ENCODE measurements at places on chromosomes 2 and 18.

GRCh38 chr2:55555977-55556376, 36.5 kb downstream of the CFAP36 start:
- no peak for DNase-seq

GRCh38 chr18:8423051-8423557, 186.1 kb upstream of the RAB12 start:
- DNase-seq: no peak

GRCh38 chr18:62736077-62736855, 20.9 kb downstream of the PHLPP1 start:
- DNase-seq: no peak

DNA sequence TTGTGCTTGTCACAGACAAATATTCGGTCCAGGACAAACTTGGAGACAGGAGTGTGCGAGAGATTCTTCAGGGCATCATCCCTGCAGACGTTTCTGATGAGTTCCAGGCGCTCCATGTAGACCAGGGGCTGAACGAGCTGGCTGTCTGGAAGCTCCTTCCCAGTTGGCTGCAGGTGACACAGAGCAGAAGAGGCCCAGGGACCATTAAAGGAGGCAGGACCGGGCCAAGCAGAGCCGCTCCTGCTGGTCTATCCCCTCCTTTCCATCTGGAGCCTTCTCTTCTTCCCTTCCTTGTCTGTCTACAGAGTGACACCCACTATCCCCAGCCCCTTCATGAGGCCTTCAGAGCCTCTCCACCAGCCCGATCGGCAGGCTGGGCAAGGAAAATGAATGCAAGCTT, 19.5 kb downstream of the CHST10 start:
- no peak for DNase-seq

- no peak for DNase-seq
Measured at GRCh38 chr18:33014060-33014796, 241.4 kb upstream of the KLHL14 start.

DNA sequence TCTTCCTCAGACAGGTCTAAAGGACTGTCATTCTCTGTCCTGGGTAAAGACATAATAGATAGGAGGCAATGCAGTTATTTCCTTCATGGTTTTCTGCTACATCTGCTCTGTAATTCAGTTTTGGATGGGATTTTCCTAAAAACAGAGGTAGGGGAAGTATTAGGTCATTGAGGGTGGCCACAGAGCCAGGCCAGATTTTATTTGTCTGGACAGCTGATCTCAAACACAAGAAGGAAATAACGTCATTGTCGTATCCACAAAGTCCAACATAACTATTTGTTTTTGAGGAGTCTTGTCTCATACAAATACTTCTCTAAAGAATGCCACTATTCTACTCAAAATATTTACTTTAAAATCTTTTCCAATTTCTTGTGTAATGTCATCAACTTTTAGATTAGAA, 154.8 kb upstream of the MAP2 start:
- no peak for DNase-seq

- DNase-seq: no peak
Measured at GRCh38 chr2:127092306-127092705, 14.6 kb downstream of the BIN1 start.

- DNase-seq: no peak
Measured at GRCh38 chr2:101860157-101860556, 131.6 kb upstream of the IL1R2 start.

DNA sequence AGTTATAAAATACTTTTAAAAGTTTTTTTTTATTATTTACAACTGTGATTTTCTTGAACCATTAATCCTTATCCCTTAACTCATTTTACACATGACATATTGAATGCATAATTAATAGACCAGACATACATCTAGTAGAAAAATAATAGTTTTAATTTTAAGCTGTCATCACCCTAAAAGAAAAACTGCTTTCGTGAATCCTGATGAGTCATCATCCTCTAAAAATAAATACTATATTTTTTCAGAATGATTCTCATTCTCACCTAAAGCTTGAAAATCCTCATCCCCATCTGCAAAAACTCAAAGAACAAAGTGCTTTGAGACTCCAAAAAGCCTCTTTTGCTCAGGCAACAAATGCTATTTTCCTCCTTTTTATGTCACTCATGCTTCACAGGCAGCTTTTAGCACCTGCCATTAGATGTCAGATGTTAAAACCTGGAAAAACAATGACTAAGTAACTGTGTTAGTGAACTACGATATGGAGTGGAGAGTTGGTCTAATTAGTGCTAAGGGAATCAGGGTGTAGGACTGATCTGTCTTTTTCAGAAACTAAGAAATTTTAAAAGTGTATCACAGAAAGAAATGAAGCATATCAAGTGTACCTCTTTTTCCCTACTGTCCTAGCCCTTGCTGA, 297.6 kb downstream of the TMX3 start:
- no peak for DNase-seq

- DNase-seq: no peak
Measured at GRCh38 chr2:112110966-112111365, 27.2 kb upstream of the FBLN7 start.

DNA sequence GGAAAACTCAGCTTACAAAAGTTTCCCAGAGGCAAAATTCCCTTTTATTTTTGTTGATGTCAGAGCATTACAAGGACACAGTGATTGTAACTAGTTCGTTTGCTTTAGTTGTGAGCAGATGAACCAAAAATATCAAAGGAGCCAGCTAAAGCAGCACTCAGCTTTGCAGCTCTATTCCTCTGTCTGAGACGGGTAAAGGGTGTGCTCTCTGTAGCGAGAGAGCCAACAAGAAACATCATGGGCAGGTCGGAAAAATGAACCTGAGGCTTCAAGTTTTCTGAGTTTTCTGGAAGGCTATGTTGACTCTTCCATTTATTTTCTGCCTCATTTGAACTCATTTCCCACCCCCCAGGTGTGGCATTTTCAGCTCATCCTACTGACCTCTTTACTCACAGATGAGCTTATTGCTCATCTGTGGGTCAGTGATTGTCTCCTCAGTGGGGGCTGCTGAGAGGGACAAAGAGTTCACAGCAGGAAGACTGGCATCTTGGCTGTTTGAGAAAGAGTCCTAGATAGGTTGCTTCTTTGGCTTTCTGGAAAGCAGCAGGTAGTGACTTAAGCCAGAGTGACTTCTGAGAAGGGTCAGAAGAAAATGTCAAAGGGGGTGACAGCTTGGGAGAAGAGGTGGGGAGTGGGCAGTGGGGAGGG, 66.6 kb upstream of the EPC2 start:
- no peak for DNase-seq

- no peak for DNase-seq
Measured at GRCh38 chr18:7363338-7363737, 132.4 kb downstream of the LRRC30 start.

- DNase-seq: no peak
Measured at GRCh38 chr2:19837235-19837766, 64.5 kb downstream of the TTC32 start.

GRCh38 chr18:181711-182110, 23.4 kb downstream of the USP14 start:
- no peak for DNase-seq

Data from GM06990 (cell line).